ENCODE measurements at places on chromosomes 13 and 19.

GRCh38 chr13:45872566-45872965, 21.0 kb upstream of the SIAH3 start:
- no peak for DNase-seq

- DNase-seq: no peak
Measured at GRCh38 chr13:101425623-101426022, 9.3 kb upstream of the NALCN start.

GRCh38 chr13:105513448-105513847, 1022.0 kb downstream of the EFNB2 start:
- DNase-seq: no peak

GRCh38 chr13:31168736-31169135, 7.0 kb upstream of the HSPH1 start:
- DNase-seq: no peak

GRCh38 chr13:85520445-85520844, 278.8 kb downstream of the SLITRK6 start:
- no peak for DNase-seq

- DNase-seq: no peak
Measured at GRCh38 chr19:49231389-49231788, 73.8 kb downstream of the TRPM4 start.

- no peak for DNase-seq
Measured at GRCh38 chr13:49060678-49061387, 85.1 kb downstream of the FNDC3A start.

DNA sequence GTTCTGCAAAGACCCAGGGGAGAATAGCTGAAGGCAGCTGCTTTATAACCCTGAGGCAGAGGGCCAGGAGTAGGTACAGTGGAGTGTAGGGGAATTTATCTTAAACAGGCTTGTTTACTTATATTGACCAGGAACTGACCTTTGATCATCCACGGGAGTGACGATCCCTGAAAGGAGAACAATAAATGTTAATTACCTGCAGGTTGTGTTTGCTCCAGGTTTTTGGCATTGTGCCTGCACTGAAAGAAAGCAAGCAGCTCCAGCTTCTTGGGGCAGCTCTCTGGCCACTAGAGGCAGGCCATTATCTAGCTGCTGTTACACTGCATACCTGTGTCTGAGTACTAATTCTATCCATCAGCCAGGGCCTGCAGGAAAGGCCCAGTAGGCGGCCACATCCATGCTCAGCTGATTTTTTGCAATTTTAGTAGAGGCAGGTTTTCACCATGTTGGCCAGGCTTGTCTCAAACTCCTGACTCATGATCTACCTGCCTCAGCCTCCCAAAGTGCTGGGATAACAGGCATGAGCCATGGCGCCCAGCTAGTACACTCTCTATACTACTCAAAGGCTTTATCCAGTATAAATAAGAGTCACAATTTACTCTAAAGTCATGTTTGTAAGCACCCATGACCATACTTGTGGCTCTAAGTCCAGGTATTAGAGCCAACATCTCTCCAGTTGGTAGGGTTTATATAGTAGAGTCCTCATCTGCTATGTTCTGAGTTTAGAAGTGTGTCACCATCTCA, 8.5 kb upstream of the ZNF91 start:
- no peak for DNase-seq

DNA sequence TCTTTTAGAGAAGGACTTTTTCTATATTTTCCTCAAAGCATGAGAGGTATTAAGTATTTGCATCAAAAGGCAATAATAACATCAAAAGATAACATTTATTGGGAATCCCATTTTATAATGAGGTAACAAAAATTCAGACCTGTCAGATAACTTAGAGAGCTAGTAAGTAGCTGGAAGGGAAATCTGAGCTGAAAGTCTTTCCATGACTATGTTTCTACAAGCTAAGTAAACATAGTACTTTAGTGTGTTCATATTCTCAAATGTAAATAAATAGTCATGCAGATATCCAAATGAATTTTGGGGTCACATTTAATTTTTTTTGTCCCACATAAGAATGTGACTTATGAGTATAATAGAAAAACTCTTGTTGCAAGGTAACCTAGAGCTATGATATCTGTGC, 87.3 kb upstream of the FBXL3 start:
- no peak for DNase-seq

DNA sequence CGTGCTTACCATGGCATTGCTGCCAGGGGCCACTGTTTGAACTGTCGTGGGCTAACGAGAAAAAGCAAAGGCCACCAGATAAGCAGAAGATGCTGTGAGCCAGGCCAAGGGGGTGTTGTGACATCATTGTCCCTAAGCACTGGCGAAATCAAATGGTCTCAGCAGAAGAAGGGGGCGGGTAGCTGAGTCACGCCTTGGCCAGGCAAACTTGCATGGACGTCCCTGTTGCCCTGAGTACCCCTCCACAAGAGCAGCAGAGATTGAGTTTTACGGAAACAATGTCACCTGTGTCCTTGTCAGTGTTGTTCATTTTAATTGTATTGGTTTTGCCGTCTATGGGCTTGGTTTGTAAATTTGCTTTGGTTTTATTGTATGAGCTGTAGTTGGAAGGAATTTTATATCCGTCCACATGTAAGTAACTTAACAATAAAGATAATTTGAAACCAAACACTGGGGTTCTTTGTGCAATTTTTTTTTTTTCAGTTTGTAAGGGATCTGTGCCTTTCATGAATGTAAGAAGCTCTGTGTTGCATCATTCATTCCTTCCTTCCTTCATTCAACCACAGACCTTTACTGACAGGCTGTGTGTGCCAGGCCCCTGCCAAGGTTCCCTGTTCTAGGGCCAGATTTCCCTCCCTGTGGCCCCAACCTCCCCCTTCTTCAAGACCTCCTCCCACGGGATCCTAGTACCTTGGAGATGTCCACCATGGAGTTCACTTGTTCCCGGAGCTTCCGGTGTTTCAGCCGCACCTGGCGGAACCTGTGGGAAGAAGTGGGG, 12.3 kb downstream of the KCNN4 start:
- no peak for DNase-seq

DNA sequence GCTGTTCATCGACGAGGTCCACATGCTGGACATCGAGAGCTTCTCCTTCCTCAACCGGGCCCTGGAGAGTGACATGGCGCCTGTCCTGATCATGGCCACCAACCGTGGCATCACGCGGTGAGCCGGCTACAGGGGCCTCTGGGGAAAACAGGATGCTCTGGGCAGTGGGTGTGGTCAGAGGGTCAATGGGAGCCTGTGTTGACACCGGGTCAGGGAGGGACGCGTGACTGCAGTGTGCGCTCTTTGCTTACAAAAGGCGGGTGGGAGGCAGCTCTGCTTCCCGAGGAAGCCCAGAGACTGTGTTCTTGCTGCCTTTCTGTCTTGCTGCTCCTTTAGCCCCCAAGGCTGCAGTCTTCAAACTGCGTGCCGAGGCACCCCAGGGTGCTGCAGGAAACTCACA, 5.7 kb downstream of the LHB start:
- DNase-seq: no peak

DNA sequence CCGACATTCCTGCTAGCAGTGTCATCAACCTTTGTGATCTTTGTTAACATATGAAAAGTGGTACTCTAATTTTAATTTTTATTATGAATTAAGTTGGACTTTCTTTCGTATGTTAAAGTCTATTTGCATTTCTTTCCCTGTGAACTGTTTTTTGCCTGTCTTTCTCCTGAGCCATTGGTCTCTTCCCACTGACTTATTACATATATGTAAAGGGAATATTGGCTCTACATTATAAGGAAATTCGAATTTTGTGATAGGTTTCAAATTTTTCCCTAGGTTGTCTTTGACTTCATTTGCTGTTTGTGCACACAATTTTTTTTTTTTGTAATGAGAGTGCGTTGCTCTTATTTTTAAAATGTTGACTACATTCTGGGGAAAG, 442 bp upstream of the CDC16 start:
- DNase-seq: no peak

DNA sequence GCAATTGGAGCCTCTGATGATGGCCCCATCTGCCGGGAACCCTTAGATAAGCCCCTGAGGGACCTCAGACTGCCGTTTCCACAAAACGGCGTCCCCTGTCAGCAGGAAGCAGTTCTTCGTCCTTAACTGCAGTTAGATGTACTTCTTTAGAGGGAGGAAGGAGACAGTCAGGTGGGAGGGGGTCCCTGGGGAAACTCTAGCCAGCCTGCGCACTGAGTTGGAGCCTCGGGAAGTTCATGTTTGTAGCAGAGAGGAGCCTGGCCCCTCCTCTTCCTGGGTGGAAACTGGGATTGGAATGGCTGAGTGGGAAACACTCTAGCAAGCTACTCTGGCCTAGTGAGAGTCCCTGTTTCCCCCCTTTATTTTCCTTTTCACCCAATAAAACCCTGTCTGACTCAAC, 612.4 kb downstream of the PCDH9 start:
- DNase-seq: no peak

GRCh38 chr13:99263126-99263785, 5.1 kb upstream of the GPR18 start:
- DNase-seq: no peak

- DNase-seq: no peak
Measured at GRCh38 chr19:13751436-13751835, 12.9 kb upstream of the MRI1 start.

DNA sequence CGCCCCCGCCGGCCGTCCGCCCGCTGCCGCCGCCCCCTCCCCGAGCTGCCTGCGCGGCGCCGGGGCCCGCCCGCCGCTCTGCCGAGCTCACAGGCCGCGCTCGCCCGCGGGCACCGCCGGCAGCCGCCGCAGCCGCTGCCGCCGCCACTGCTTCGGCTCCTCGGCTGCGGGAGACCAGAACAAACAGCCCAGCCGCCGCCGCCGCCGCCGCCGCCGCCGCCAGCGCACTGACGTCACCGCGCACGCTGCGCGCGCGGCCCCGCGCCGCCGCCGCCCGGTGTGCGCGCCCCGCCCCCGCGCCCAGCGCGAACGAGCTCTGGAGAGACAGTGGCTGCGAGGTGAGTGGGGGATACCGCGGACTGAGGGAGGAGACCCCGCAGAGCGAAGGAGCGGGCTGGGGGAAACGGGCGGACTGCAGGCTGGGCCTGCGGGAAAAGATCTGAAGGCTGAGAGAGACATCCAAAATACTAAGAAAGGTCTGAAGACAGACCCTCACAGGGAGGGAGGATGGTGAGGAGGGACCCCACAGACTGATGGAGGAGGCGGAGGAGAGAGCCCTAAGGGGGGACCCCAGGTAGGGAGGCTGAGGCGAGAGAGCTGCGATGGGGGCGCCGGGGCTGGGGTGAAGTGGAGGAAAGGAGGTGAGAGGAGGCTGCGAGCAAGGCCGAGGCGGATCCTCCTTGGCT, at the start of gene BRD4:
BRD4 (minus strand) TSS at position 229 of the 686 bp plus-strand sequence. CDS start 59,440 bp downstream, outside the sequence.
- peak; percentile 73 for DNase-seq

All from Peyer's patch (tissue), 4 donors.